Activated naive CD4-positive, alpha-beta T cell treated with anti-CD3 and anti-CD28 coated beads for 36 hours (primary cell): ENCODE measurements at places on chromosomes 6 and 20. TPM values are rescaled to one million over a fixed set of nuclear protein-coding genes. Genes with fewer than 3 reads are reported as not detected.
A peak's percentile ranks its signal among the peaks of the same experiment; 100 is the strongest.

GRCh38 chr6:8187209-8187608 lies 84.9 kb upstream of the EEF1E1 start:
- H3K4me1 ChIP-seq: no peaks in the 10 kb centered on the region
- no peak overlapping the region for H3K4me3 ChIP-seq
- no peak for DNase-seq
- H3K27ac ChIP-seq: no peak overlapping the region

GRCh38 chr6:40098774-40099173 lies 164.5 kb upstream of the MOCS1 start:
- H3K27ac ChIP-seq: no peak overlapping the region
- H3K27me3 ChIP-seq: peaks cover 4% of the 10 kb centered on the region
- H3K4me1 ChIP-seq: no peaks in the 10 kb centered on the region
- H3K36me3 ChIP-seq: no peaks in the 10 kb centered on the region
- H3K4me3 ChIP-seq: no peak overlapping the region
- DNase-seq: no peak

GRCh38 chr6:3228771-3229565 lies 1.5 kb upstream of the TUBB2B start:
- peak overlapping the region; percentile 62 for H3K4me3 ChIP-seq
- DNase-seq: peak; percentile 66
- H3K4me1 ChIP-seq: peaks cover 43% of the 10 kb centered on the region

Gene DCDC2
- total RNA-seq: not detected

DNA sequence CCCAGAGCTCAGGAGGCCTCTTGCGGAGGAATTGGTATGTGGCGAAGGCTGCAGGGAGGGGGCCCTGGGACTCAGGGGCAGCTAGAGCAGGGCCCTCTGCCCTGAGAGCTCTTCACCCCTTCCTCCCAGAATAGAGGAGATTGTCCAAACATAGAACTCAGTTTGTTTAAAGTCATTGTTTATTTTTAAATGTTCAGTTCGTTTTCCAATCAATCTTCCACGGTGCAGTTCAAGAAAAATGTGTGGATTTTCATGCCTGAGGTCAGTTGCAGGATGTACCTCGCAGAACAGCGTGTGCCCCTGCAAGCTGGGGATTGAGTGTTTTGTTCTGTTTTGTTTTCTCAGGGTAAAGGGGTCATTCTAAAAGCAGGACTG lies 37.2 kb downstream of the MGME1 start:
- no peaks in the 10 kb centered on the region for H3K27me3 ChIP-seq
- H3K4me3 ChIP-seq: no peak overlapping the region
- DNase-seq: no peak
- H3K27ac ChIP-seq: no peak overlapping the region
- H3K4me1 ChIP-seq: no peaks in the 10 kb centered on the region

Gene ASIP
- not detected for total RNA-seq
